Ascending aorta (tissue), 2 donors: ENCODE measurements at places on chromosomes 1 and 21. TPM values are rescaled to one million over a fixed set of nuclear protein-coding genes. Genes with fewer than 3 reads are reported as not detected.

DNA sequence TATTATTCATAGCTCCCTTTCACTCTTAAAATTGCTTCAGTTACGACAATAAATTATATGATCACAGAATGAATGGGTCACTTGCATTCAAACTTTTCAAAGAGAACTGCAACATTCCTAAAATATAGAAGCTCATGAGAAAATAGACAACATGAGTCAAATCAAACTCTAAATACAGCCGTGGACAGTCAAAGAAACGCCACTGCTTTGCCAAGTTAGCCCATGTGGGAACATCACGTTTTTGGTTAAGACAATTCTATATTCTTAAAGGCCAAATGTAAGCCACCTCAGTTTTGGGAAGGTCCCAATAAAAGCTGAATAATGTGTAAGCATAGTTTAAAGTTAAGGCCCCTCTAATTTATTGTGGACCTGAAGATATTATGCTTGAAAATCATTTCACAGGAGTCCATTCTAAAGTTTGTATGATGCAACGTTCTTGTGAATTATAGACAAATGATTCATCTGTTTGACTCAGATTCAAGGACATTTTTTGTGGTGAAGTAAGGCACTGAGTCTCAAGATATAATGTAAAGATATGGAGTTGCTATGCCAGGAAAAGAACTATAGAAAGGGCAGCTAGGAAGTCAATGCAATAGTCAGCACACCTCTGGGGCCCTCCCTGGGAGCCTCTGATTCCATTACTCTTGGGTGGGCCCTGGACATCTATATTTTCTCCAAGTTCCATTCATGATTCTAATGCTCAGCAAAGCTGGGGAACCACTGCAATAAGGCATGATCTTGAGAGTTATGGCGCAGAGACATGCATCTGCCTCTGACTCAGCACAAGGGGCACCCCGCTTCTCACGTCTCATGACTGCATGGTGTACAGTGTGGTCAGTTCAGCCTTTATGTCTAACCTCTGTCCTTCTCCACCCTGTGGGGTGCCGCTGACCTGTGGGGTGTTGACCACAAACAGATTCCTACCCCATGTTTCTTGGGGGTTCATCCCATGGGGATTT is 33.9 kb downstream of the ETS2 start:
- H3K36me3 ChIP-seq: no peaks in the 10 kb centered on the region
- no peak overlapping the region for H3K4me3 ChIP-seq
- H3K27ac ChIP-seq: no peak overlapping the region
- DNase-seq: no peak

The TRIM45 gene
- 1.9 TPM for total RNA-seq

The SLC5A3 gene
- 8.4 TPM for total RNA-seq

- H3K27ac ChIP-seq: peak overlapping the region; percentile 79
- no peaks in the 10 kb centered on the region for H3K36me3 ChIP-seq
- peaks cover 12% of the 10 kb centered on the region for H3K4me1 ChIP-seq
These were observed 4.2 kb upstream of the CCT8 start for GRCh38 chr21:29077651-29078090.

The TLR5 gene
- total RNA-seq: 3.9 TPM

The AP4B1 gene
- total RNA-seq: 3.2 TPM

DNA sequence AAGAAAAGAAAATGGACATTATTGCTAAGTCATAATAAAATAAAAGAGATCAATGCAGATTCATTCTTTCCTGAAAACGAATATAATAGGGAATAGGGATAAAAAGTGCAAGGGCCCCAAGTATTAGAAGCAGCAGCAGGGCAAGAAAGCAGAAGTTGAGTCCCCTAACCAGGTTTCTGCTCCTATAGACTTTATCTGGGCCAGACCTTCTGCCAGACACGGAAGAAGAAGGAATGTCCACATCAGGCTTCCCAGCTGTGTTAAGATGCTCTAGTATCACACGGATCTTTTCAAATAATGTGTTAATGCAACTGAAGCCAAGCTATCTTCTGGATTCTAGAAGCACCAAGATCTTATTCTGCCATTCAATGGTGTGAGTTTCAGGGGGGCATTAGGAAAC is 26.9 kb downstream of the CD244 start:
- H3K36me3 ChIP-seq: no peaks in the 10 kb centered on the region
- no peak overlapping the region for H3K4me3 ChIP-seq
- H3K27me3 ChIP-seq: no peaks in the 10 kb centered on the region
